WTC11 (cell line): ENCODE measurements at places on chromosomes 5 and 9. TPM values are rescaled to one million over a fixed set of nuclear protein-coding genes. Genes with fewer than 3 reads are reported as not detected.

DNA sequence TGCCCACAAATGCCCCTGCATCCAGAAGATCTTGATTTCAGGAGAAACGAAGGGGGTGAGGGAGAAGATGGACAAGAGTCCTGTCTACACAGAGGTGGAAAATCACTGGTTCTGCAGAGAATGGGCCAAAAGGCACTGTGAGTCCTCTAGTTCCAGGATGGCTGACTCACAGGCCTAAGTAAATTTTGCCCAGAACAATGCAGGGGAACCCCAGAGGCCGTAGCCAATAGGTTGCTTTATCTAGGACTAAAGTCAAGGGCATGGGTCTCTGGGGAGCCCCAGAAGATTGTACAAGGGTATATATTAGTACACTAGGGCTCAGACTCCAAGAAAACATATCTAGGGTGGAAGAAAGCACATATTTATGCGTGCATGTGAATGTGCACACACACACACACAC is 98.0 kb downstream of the SLIT3 start:
- H3K27me3 ChIP-seq, result no peaks in the 10 kb centered on the region
- no peak for DNase-seq
- H3K4me3 ChIP-seq, result no peak overlapping the region
- peaks cover 6% of the 10 kb centered on the region for H3K4me1 ChIP-seq

DNA sequence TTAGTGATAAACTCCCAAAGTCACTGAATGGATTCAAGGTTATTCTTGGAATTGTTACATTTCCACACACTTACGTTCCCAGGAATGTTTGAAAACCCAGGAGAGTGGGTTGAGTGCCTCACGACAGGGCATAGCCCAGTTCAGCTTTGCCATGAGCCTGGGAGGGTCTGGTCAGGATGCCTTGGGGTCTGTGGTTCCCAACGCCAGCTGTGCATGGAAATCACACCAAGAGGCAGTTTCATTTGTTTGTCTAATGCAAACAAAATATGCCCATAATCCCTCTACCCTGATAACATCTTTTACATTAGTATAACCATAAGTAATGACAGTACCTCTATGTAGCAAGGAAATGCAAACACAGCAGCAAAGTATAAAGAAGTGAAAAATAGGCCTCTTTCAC is 25.3 kb upstream of the MSX2 start:
- H3K36me3 ChIP-seq, result no peaks in the 10 kb centered on the region
- peaks cover 18% of the 10 kb centered on the region for H3K27me3 ChIP-seq
- H3K4me3 ChIP-seq, result no peak overlapping the region

- no peaks in the 10 kb centered on the region for H3K27me3 ChIP-seq
- no peak overlapping the region for H3K27ac ChIP-seq
- no peak overlapping the region for H3K4me3 ChIP-seq
- H3K36me3 ChIP-seq, result no peaks in the 10 kb centered on the region
Observed at GRCh38 chr5:156386976-156387375, 60.0 kb downstream of the SGCD start.

GRCh38 chr5:9233035-9233434 is 312.8 kb downstream of the SEMA5A start:
- H3K36me3 ChIP-seq, result peaks cover 3% of the 10 kb centered on the region
- H3K4me1 ChIP-seq, result peaks cover 12% of the 10 kb centered on the region
- H3K27ac ChIP-seq, result no peak overlapping the region
- DNase-seq, result no peak
- no peaks in the 10 kb centered on the region for H3K27me3 ChIP-seq
- H3K4me3 ChIP-seq, result no peak overlapping the region

- H3K36me3 ChIP-seq, result no peaks in the 10 kb centered on the region
- peaks cover 49% of the 10 kb centered on the region for H3K4me1 ChIP-seq
- H3K27ac ChIP-seq, result no peak overlapping the region
- no peak for DNase-seq
Observed at GRCh38 chr5:59588922-59589321, 304.6 kb downstream of the PDE4D start.

DNA sequence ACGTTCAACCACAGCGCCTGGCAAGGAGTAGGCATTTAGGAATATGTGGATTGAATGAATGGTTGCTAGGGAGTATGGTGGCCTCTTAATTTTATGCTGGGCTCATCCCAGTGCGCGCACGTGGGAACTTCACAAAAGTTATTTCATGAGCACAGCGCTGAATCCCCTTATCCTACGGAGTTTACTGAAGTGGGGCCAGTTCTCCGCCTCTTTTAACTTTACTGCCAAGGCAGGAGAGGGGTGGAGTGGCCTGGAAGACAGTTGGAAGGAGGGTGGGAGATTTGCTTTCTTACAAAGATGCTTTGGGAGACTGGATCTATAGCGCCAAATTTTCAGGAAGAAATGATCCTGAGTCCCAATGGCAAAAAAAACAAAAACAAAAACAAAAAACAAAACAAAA is 326.5 kb downstream of the SH3GL2 start:
- DNase-seq, result no peak
- H3K27me3 ChIP-seq, result peaks cover 70% of the 10 kb centered on the region
- no peaks in the 10 kb centered on the region for H3K36me3 ChIP-seq
- H3K4me1 ChIP-seq, result peaks cover 11% of the 10 kb centered on the region

DNA sequence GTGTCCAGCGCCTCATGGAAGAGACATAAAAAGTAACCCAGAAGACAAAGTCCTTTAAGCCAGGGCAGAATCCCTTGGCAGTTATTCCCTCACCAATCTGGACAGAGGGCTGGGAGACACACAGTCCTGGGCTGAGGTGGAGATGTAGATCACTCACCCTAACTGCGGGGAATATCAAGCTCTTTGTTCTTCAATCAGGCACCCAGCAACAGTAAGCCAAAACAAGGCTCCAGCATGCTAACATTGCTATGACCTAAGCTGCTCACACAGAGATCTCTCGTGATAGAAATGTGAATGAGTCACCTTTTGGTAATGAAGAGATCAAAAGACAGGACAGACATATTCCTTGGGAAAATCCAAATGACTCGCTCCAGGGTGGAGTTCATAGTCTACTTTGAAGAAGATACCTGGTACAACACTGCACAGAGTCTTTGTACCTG is 101.3 kb downstream of the FBN2 start:
- H3K27ac ChIP-seq, result no peak overlapping the region
- H3K4me1 ChIP-seq, result peaks cover 6% of the 10 kb centered on the region
- no peak overlapping the region for H3K4me3 ChIP-seq
- no peaks in the 10 kb centered on the region for H3K36me3 ChIP-seq
- H3K27me3 ChIP-seq, result no peaks in the 10 kb centered on the region

DNA sequence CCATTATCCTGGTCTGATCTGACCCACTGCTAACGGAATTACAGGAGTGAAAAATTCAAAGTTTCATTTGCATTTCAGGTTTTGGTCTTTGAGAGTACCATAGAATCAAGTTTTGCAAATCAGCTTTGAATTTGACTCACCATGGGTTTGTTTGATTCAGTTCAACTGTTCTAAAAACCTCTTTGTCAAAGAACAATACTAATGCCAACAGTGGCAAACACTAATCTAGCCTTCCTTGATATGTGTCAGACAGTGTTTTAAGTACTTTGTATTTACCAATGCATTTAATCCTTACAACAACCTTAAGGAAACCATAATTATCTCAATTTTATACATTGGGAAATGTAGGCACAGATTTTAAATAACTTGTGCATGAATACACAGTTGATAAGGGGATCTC is 10.1 kb upstream of the FSD1L start:
- H3K27me3 ChIP-seq, result no peaks in the 10 kb centered on the region
- 0 out of 2 replicates have a peak, but pooled peaks cover 4% of the 10 kb centered on the region for H3K4me1 ChIP-seq
- H3K4me3 ChIP-seq, result no peak overlapping the region
- no peaks in the 10 kb centered on the region; the same call in 1 of the 2 replicates for H3K36me3 ChIP-seq
- H3K27ac ChIP-seq, result no peak overlapping the region

DNA sequence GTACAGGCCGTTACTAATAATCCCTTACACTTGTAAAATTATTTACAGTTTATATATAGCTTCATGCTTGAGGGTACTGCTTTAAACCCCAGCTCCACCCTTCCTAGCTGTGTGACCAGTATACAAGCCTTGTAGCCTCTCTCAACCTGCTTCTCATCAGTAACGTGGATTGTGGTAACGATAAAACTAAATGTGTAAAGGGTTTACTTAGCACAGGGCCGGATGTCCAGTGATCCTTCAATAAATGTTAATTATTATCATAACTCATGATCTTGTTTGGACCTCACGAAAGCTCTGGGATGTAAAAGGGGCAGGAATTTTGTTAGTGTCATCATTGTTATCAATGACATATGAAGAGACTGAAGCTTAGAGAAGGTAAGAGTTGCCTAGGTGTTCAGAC is 7.5 kb upstream of the ARSI start:
- no peak overlapping the region for H3K4me3 ChIP-seq
- H3K36me3 ChIP-seq, result no peaks in the 10 kb centered on the region
- no peak overlapping the region for H3K27ac ChIP-seq
- DNase-seq, result no peak
- peaks cover 23% of the 10 kb centered on the region for H3K4me1 ChIP-seq
- no peaks in the 10 kb centered on the region for H3K27me3 ChIP-seq

- DNase-seq, result no peak
- H3K36me3 ChIP-seq, result peaks cover 28% of the 10 kb centered on the region
- no peak overlapping the region for H3K4me3 ChIP-seq
- H3K27me3 ChIP-seq, result no peaks in the 10 kb centered on the region; the same call in 1 of the 2 replicates
- peaks cover 18% of the 10 kb centered on the region for H3K4me1 ChIP-seq
Observed at GRCh38 chr5:21623831-21624230, 1229.3 kb downstream of the CDH12 start.

DNA sequence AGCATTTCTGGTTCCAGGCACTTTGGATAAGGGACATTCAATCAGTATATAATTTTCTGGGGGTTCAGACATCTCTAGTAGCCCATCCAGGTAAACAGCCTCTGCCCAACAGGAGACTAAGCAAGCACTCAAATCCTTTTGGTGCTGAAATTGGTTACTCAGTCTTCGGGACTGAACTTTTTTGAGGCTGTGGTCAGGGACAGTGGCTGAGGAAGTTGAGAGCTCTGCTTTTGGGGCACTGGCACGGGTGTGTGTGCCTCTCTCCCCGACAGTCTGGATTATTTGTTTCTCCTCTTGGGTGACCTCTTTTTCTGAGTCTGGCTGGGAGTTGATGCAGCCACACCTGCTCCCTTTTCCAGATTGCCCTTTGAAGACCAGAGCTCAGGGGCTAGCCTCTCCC is 47.6 kb downstream of the ACER2 start:
- no peak overlapping the region; the same call in 1 of the 2 replicates for H3K27ac ChIP-seq
- no peak overlapping the region for H3K4me3 ChIP-seq
- H3K27me3 ChIP-seq, result no peaks in the 10 kb centered on the region
- peaks cover 7% of the 10 kb centered on the region; the same call in 1 of the 2 replicates for H3K36me3 ChIP-seq

DNA sequence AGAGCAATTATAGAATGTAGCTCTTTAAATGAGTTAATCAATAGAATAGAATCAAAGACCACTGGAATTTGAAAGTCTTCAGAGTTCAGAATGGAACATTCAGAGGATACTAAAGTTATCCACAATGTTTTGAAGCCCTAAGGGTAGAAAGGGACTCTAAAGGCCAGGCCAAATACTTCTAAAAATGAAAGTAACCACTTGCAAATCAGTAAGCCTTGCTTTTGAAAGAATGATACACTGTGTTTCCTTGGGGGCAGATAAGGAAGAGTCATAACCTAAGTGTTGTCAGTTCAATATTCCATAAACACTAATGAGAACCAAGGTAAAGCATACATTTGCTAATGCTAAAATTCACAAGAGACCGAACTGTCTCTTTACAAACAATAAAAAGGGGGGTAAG is 813.5 kb downstream of the PTPRD start:
- H3K36me3 ChIP-seq, result no peaks in the 10 kb centered on the region
- H3K27me3 ChIP-seq, result no peaks in the 10 kb centered on the region
- no peak overlapping the region for H3K4me3 ChIP-seq
- no peak overlapping the region for H3K27ac ChIP-seq
- no peak for DNase-seq

DNA sequence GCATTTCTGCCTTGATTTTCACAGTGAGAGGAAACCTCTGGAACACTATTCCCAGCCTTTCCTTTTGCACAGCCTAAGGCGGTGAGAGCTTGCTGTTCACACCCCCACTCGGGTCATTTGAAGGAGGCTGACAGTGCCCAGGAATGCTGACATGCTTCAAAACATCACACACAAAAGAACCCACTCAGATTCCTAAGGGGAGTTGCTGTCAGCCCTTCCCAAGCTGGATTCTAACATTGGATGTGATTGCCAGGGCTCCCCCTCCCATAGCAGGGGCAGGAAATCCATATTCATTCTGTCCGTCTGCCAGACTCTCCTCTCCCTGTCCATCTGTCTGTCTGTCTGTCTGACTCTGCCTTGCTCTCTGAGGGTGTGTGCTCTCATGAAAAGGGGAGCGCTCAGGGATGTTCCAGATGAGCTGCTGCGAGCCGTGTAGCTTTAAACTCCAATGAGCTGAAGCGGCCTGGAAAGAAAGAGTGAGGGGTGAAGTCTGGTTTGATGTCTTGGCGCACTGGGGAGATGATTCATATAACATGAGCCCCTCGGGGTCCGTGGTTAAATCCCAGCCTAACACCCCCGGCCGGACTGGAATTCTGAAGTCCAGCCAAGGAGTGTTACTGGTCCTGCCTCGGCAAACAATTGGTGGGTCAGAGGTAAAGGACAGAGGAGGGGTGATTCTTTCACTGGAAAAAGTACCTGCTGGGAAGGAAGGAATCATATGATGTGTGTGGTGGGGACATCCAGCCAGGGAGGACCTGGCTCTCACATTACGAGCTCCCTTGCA is 517.0 kb downstream of the CCDC171 start:
- no peaks in the 10 kb centered on the region for H3K36me3 ChIP-seq
- no peak for DNase-seq
- H3K4me3 ChIP-seq, result no peak overlapping the region
- H3K27ac ChIP-seq, result no peak overlapping the region

DNA sequence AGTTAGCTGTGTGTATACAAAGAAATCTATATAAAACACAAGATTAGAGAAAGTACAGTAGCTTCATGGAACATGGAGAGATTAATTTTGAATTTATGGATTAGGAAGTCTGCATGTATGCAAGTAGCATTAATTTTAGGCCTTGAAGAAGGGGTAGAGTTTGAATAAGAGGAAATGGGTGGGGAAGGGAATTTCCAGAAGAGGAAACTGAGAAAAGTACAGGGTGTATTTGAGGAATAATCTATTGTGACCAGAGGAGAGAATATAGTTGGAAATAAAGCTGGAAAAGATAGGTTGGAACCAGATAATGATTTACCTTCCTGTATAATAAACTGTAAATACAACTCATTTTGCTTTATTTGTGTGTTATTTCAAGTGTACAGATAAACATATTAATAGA is 53.6 kb downstream of the CWC27 start:
- no peak overlapping the region for H3K4me3 ChIP-seq
- no peaks in the 10 kb centered on the region for H3K36me3 ChIP-seq
- peaks cover 13% of the 10 kb centered on the region for H3K4me1 ChIP-seq
- no peak for DNase-seq
- H3K27ac ChIP-seq, result no peak overlapping the region

IFNA21 gene
- total RNA-seq, result not detected in 3 replicates

DDX4 gene
- 0.23 to 0.32 TPM in 2 of 3 replicates, not detected in the other for total RNA-seq

TAF11L10 gene
- not detected in 3 replicates for total RNA-seq

SLC9A3 gene
- 1.2 to 1.7 TPM (median 1.6 TPM) in 3 replicates for total RNA-seq

AMACR gene
- total RNA-seq, result 11.2 to 12.0 TPM (median 11.9 TPM) in 3 replicates

BRINP1 gene
- 16.4 to 19.5 TPM (median 18.4 TPM) in 3 replicates for total RNA-seq

GCNT1 gene
- 15.6 to 17.2 TPM (median 16.1 TPM) in 3 replicates for total RNA-seq

CERCAM gene
- total RNA-seq, result 13.7 to 15.9 TPM (median 15.2 TPM) in 3 replicates

SLC6A18 gene
- not detected in 3 replicates for total RNA-seq

ENTPD2 gene
- total RNA-seq, result 8.3 to 9.6 TPM (median 9.2 TPM) in 3 replicates

CHSY3 gene
- total RNA-seq, result 0.98 to 1.3 TPM (median 1.1 TPM) in 3 replicates
